HepG2 (cell line): ENCODE measurements at places on chromosomes 13 and 19.

GRCh38 chr13:38819596-38819995 is 132.7 kb downstream of the FREM2 start:
- no peak overlapping the region for H3K4me3 ChIP-seq
- no peak for DNase-seq
- H3K4me1 ChIP-seq, result no peaks in the 10 kb centered on the region
- no peaks in the 10 kb centered on the region for H3K27me3 ChIP-seq
- H3K27ac ChIP-seq, result no peak overlapping the region

- no peak overlapping the region for H3K4me3 ChIP-seq
- no peaks in the 10 kb centered on the region for H3K4me1 ChIP-seq
These were observed 88.4 kb upstream of the OXGR1 start for GRCh38 chr13:97082461-97083207.

DNA sequence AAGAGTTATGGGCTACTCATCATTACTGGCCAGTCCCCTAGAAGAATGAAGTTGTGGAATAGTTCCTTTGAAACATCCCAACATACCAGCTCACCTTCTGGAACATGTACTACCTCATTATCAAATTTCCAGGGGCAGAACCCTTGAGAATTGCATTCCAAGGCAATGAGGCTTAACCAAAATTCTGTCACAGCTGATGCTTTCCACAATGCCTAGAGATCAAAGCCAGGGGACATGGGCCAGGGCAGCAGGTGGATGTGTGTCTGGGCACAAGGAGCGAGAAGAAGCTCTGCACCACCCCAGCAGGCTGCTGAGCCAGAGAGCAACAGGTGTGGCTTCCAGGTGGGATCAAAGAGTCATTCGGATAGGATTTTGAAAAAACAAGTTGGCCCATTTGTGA is 362.1 kb downstream of the EFNB2 start:
- H3K36me3 ChIP-seq, result no peaks in the 10 kb centered on the region
- H3K4me1 ChIP-seq, result no peaks in the 10 kb centered on the region
- H3K27ac ChIP-seq, result no peak overlapping the region
- no peak for DNase-seq
- H3K4me3 ChIP-seq, result no peak overlapping the region
- no peaks in the 10 kb centered on the region for H3K27me3 ChIP-seq

DNA sequence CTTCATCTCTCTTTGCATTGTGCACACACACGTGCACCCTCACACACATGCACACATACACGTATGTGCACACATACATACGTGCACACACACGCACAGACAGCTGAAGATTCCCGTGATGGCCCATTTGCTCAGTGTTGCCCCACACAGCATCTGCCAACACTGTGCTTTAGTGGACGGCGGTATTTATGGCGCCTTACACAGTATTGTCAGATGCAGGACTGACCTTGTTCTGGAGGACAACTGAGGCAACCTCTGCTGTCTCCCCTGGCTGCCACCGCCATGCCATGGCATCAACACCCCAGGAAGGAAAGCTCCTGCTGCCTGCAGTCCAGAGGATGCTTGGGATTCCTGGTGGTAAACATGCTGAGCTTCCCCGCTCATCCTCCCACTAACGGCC is 316.4 kb downstream of the TEX29 start:
- H3K4me1 ChIP-seq, result no peaks in the 10 kb centered on the region
- no peak for DNase-seq
- no peaks in the 10 kb centered on the region for H3K36me3 ChIP-seq
- no peak overlapping the region for H3K27ac ChIP-seq
- H3K27me3 ChIP-seq, result peaks cover 2% of the 10 kb centered on the region

DNA sequence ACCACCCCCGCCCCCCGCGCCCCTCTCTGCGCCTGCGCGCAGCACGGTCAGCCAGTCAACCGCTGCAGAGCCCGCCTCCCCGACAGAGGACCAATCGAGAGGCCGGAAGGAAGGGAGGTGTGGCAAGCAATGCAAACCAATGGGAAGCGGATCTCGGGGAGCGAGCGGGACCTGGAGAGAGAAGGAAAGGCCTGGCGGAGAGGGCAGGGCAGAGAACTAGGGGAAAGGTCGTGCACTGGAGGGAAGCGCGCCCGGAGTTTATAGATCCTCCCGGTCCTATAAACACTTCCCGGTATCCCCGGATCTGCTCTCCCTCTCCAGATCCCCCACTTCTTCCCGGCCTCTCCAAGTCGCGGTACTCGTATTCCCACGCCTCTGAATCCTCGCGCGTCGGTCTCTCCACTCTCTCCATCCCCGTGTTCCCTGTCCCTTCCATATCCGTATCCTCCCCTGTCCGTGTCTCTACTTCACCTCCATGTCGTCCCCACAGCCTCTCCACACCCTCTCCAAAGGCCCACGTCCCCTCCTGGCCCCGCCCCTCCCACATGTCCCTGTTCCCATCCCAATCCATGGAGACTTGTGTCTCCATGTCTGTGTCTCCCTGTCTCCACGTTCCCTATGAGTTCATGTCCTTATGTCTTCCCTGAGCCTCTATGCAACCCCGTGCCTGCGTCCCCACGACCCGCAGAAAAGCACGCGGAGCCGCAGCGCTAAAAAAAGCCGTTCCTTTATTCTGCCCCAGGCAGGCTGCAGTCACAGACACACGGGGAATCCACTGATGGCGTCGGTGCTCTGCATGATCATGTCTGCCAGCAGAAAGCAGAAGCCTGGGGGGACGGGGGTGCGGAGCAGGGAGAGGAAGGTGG is 434 bp upstream of the ETFB start:
- DNase-seq, result peak; percentile 98
- peak overlapping the region; percentile 100 for H3K27ac ChIP-seq
- H3K4me3 ChIP-seq, result peak overlapping the region; percentile 80
- no peaks in the 10 kb centered on the region for H3K27me3 ChIP-seq
- no peaks in the 10 kb centered on the region for H3K36me3 ChIP-seq

- H3K4me3 ChIP-seq, result no peak overlapping the region
- no peaks in the 10 kb centered on the region; the same call in 2 of the 3 replicates for H3K36me3 ChIP-seq
These were observed 28.4 kb downstream of the MCF2L start for GRCh38 chr13:112997188-112998130.

GRCh38 chr13:104198801-104199200 is 1132.6 kb upstream of the SLC10A2 start:
- DNase-seq, result no peak
- no peak overlapping the region for H3K27ac ChIP-seq
- H3K36me3 ChIP-seq, result no peaks in the 10 kb centered on the region
- no peaks in the 10 kb centered on the region for H3K27me3 ChIP-seq

GRCh38 chr13:41701676-41702075 is 244.3 kb downstream of the RGCC start:
- H3K27ac ChIP-seq, result no peak overlapping the region
- H3K27me3 ChIP-seq, result no peaks in the 10 kb centered on the region
- DNase-seq, result no peak
- H3K4me3 ChIP-seq, result no peak overlapping the region
- H3K36me3 ChIP-seq, result peaks cover 5% of the 10 kb centered on the region; the same call in 1 of the 3 replicates
